RPMI7951 (cell line): ENCODE measurements at places on chromosomes 3 and 15. TPM values are rescaled to one million over a fixed set of nuclear protein-coding genes. Genes with fewer than 3 reads are reported as not detected.

ESYT3 gene
- 0.12 and 0.20 TPM in 2 replicates for total RNA-seq

- no peak for DNase-seq
Observed at GRCh38 chr3:107153981-107154380, 223.3 kb upstream of the CCDC54 start.

SAMMSON gene
- total RNA-seq = 0.48 and 0.78 TPM in 2 replicates

LRRN1 gene
- total RNA-seq = not detected in 2 replicates

DNA sequence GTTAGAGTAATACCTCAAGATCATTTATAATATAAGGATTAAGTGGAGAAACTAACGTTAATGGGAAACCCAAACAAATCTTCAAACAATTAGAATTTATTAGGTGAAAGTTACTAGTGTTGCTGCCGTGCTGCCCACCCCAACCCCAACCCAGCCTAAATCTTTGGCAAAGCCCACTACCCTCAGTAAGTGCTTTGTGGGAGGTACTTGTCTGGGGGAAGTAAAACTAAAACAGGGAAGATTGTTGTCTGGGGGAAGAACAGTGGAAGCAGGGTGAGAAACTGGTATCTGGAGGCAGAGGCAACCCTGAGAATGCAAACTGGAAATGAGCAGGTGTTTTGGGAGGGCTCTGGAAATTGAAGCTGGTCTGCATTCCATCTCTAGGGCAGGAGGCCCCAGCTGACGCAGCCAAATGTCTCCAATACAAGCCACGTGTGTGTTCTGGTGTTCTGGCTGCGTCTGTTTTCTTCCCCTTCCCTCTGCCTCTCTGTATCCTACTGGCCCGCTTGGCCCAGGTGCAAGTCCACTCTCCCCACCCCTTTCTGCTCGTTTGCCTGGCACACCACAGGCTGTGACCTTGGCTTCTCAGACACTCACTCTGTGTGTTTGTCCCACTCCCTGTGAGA lies 32.7 kb downstream of the FEM1B start:
- DNase-seq = no peak

RCCD1 gene
- 26.8 and 29.9 TPM in 2 replicates for total RNA-seq

DNA sequence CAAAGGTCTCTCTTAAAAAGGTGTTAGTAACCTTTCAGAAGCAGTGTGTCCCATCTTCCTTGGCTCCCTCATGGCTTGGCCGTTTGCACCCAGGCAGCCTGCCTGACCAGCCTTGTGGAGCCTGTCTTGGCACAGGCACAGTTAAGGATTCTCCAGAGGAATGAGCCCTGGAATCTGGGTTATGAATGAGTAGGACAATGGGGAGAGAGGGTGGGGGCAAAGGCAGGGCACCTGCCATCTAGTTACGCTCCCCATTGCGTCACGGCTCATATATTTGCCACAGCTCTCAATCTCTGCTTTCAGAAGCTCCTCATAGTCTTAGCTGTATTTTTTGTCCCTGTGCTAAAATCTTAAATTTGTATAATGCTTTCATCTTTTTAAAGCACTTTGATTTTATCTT lies 50.6 kb downstream of the WDR76 start:
- no peak for DNase-seq

- no peak for DNase-seq
Observed at GRCh38 chr15:68787609-68788263, 33.0 kb downstream of the ANP32A start.

DNA sequence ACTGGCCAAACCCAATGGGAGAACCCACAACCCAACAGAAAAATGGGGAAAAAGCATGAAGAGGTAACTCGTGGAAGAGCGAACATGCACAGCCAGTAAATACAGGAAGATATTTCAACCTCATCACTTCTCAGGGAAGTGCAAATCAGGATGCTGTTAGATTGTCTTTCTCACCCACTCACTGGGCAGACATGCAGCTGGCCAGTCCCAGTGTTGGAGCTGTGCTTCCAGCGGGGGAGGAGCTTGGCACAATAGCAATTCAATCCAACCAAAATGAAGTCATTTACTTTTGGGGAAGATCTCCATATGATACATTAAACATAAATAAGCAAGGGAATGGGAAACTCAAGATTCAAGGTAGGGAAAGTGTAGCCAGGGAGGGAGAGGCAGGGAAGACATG lies 12.1 kb downstream of the WNT7A start:
- DNase-seq = no peak

- peak; percentile 37 for DNase-seq
Observed at GRCh38 chr3:36124118-36124796, 256.0 kb upstream of the STAC start.

CP gene
- total RNA-seq = 0.39 TPM in 1 of 2 replicates, not detected in the other

- DNase-seq = no peak
Observed at GRCh38 chr3:173774294-173774693, 376.8 kb downstream of the NLGN1 start.

GRCh38 chr3:13158871-13159270 lies 85.6 kb upstream of the IQSEC1 start:
- no peak for DNase-seq
